Activated naive CD8-positive, alpha-beta T cell treated with anti-CD3 and anti-CD28 coated beads for 36 hours (primary cell): ENCODE measurements at places on chromosomes 3 and 15. TPM values are rescaled to one million over a fixed set of nuclear protein-coding genes. Genes with fewer than 3 reads are reported as not detected.

CD96 gene
- total RNA-seq = 74.8 TPM

SH2D7 gene
- total RNA-seq = not detected

ISLR gene
- not detected for total RNA-seq

ST3GAL6 gene
- 0.58 TPM for total RNA-seq

FMN1 gene
- total RNA-seq = 0.31 TPM

C3orf85 gene
- not detected for total RNA-seq
